Smooth muscle cell of the pulmonary artery (primary cell): ENCODE measurements at places on chromosomes 13 and 19. TPM values are rescaled to one million over a fixed set of nuclear protein-coding genes. Genes with fewer than 3 reads are reported as not detected.

PVR gene
- total RNA-seq: 87.3 and 136 TPM in 2 replicates

OR10H1 gene
- not detected in 2 replicates for total RNA-seq

SHISA7 gene
- not detected in 2 replicates for total RNA-seq

ZSWIM9 gene
- total RNA-seq: 5.3 and 6.9 TPM in 2 replicates

EDNRB gene
- 0.17 and 9.6 TPM in 2 replicates for total RNA-seq

OR7D2 gene
- not detected in 2 replicates for total RNA-seq

CYP2A7 gene
- total RNA-seq: not detected in 2 replicates

SPTBN4 gene
- 1.2 and 5.3 TPM in 2 replicates for total RNA-seq

TMEM38A gene
- 5.1 and 8.3 TPM in 2 replicates for total RNA-seq

CD37 gene
- not detected in 2 replicates for total RNA-seq

NTF4 gene
- total RNA-seq: not detected in 2 replicates

ICAM5 gene
- 2.3 and 2.5 TPM in 2 replicates for total RNA-seq

FOSB gene
- total RNA-seq: 5.7 and 7.2 TPM in 2 replicates

C19orf85 gene
- total RNA-seq: not detected in 2 replicates

DAND5 gene
- 0.07 and 0.13 TPM in 2 replicates for total RNA-seq

APOC4 gene
- not detected in 2 replicates for total RNA-seq

PTGER1 gene
- 4.4 and 7.9 TPM in 2 replicates for total RNA-seq

TYROBP gene
- total RNA-seq: not detected in 2 replicates

ZFP14 gene
- total RNA-seq: 3.8 and 4.8 TPM in 2 replicates

ZFP82 gene
- total RNA-seq: 8.4 and 8.5 TPM in 2 replicates

ZNF428 gene
- total RNA-seq: 28.0 and 29.2 TPM in 2 replicates

FAM124A gene
- 1.4 and 2.2 TPM in 2 replicates for total RNA-seq
